ENCODE measurements at places on chromosomes 2 and 18.

- DNase-seq, result peak; percentile 77
Measured at GRCh38 chr2:203814661-203815540, 52.7 kb upstream of the CTLA4 start.

DNA sequence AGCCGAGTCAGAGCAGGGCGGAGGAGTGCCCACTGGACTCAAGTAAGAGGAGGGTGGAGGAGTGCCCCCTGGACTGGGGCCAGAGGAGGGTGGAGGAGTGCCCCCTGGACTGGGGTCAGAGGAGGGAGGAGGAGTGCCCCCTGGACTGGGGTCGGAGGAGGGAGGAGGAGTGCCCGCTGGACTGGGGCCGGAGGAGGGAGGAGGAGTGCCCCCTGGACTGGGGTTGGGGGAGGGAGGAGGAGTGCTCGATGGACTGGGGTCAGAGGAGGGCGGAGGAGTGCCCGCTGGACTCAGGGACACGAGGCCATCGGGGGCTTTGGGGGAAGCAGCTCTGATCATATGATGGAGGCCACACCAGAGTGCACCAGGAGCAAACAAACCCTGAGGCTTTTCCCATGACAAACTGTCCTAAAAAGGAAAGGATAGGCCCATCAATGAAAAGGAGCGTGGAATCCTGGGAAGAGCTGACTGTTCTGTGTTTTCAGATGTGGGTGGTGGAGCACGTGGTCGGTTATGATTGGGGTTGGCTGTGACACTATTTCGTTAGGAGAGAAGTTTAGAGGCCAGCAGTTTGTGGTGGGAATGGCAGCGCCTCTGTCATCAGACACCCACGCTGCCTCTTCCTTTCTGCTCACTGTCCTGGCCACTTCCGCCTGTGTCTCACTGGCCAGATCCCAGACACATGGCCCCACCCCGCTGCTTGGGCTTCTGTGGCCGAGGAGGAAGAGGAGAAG, 24.5 kb upstream of the HPCAL1 start:
- peak; percentile 28 for DNase-seq

- DNase-seq, result no peak
Measured at GRCh38 chr2:165839610-165840009, 45.6 kb upstream of the GALNT3 start.

- no peak for DNase-seq
Measured at GRCh38 chr2:194698012-194698411, 959.0 kb upstream of the SLC39A10 start.

GRCh38 chr2:98534761-98535160, 73.6 kb downstream of the COA5 start:
- no peak for DNase-seq

- DNase-seq, result peak; percentile 58
Measured at GRCh38 chr2:101012706-101013181, 10.7 kb downstream of the RPL31 start.

DNA sequence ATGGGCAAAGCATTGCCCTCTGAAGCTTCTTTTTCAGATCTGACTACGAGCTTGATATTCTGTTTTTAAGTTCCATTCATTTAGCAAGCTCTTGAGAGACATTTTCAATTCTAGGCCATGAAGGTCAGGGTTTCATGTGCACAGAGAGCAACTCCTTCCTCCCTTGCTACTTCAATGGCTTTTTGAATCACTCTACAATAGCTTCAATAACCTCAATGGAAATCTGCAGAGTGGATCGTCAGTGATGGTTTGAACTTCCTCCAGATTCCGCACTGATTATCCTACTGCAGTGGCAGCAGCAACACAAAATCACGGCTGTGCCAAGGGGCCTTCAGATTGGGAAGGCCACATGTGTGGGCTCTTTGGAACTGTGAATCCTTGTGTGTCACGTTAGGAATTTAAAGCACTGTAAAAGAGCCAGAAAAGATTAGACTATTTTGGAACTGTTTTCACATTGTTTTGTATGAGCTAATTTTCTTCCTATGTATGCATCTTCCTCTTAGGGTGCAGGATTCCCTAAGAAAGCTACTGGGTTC, 88.4 kb upstream of the MGAT4A start:
- DNase-seq, result no peak

- DNase-seq, result peak; percentile 13
Measured at GRCh38 chr18:31684279-31685096, at the start of gene B4GALT6. Gene B4GALT6 (minus strand): TSS chr18:31684581. CDS start chr18:31684426, 155 bp downstream.

DNA sequence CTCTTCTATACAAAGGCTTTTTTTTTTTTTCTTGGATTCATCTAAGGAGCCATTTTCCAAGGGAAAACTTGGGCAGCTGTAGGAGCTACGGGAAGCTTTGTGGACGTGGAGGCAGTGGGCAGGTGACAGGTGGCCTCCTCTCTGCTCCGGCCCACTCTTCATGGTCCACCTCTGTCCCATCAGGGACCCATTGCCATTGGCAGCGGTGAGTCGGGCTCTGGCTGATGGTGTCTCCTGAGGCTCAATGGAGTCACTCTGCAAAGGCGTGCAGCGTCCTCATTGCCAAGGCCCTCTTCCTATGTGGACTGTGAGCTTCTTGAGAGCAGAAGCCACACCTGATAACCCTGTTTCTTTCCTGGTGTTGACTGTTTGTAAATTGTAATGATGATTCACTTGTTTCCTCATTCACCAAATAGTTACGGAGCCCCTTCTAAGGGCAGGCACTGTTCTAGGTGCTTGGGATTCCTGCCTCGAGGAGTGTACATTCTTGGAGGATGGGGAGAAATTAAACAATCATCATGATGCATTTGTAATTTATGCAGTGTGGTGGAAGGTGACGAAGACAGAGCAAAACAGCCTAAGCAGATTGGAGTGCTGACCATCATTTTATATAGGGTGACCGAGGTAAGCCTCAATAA, 240.3 kb upstream of the HS6ST1 start:
- DNase-seq, result no peak

DNA sequence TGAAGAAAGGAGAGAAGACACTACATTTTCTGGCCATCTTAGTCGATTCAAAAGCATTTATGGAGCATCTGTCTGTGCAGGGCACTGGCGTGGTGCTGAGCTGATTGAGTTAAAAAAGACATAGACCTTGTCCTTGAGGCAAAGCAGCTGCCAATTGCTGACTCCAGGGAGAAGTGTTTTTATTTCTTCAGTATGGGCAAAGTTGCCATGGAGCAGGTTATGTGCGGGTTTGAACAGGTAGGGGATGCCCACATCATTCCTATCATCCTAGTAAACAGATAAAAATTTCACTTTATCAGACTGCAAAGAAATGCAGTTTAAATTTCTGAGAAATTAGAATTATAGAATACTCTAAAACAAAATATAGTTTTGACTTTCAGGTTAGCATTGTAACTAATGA, 125.8 kb downstream of the NUP35 start:
- no peak for DNase-seq

DNA sequence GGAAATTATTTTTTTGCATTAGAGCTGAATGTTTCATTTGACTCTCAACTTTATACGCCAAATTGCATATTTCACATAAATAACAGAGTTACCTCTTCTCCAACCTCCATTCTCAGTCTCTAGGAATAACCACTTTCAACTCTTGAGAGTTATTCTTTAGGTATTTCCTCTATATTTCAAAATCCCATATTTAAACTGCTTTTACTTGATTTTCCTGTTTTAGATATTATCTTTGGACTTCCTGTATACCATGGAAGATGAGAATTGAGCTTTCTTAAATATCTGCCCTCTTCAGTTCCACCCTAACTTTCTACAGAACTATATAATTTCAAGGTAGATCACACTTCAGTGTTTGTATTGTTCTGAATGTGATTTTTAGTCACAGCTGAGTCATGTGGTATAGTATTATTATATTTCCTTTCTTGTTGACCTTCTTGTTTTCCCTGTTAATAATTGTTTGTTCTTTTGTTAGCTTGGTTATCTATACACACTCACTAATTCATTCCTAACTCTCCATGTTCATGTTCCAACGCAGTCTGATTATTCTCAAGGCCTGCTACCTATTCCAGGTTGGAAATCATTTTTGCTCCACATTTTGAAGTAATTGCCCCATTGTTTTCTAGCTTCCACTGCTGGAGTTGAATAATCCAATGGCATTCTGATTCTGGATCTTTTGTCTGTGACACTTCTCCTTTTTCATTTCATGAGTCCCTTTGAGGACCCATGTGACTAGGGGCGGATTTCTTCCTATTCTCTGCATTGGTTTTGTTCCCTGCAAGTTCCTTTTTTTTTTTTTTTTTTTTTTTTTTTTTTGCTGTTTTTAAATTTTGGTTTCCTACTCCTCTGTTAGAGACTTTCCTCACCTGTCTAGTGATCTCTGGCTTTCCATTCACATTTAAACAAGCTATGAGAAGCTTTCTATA, 156.8 kb upstream of the RBMS1 start:
- no peak for DNase-seq

DNA sequence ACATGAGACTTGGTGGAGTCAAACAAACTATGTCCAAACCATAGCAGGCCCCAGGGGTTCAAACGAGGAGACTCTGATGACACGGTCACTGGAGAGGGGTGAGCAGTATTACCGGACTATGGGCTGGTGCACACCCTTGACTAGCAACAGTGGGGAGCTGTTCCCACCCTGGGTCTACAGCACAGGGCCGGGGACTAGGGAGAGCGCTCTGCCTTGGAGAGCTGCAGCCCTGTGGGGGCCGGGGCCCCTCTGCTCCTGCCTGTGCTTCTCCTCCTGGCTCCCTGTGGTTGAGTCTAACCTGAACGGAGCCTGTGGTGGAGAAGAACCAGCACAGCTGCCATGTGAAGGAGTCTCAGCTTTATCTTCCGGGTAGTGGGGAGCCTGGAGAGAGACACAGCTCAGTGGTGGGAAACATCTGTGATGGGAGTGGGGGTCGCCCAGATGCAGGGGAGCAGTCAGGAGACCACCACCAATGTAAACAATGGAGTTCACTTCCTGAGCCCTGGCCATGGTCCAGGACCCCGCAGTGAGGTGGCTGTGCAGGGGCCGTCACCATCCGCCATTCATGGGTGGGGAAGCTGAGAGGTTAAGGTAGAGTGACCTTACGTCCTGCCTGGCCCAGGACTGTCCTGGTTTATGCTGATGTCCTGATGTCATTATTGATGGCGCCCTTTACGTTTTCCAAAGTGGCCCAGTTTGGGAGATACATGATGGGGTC, 195.7 kb upstream of the TWIST2 start:
- no peak for DNase-seq

- DNase-seq, result no peak
Measured at GRCh38 chr2:28927878-28928277, 33.4 kb downstream of the WDR43 start.

DNA sequence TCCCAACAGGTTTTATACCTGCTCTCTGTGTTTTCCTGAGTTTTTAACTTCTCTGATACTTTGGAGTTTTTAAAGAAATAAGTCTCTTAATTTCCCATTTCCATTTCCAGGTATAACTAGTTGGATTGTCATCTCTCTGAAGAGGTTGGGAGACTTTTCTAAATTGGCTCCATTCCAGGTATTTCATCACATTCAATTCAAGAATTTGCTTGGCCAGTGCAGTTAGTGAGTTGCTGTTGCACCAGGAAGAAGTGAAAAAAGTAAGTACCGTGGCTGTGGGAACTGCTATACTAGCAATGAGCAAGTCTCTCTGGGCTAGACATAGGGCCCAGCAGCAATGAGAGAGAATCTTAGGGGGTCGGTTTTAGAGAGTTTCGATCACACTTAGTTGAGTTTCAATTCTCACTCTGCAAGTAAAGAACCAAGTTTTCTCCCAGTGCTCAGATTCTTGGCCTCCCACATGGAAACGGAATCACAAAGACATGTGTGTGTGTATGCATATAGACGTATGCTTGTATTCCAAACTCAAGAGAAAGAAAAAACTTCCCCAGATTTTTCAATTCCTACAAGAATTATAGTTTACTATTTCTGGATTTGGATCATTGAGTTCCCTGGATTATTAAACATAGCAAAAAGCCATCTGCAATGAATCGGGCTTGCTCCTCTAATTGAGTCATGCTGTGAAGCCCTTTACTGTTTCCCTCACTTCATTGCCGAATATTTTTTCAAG, 894.4 kb downstream of the BCL11A start:
- no peak for DNase-seq

DNA sequence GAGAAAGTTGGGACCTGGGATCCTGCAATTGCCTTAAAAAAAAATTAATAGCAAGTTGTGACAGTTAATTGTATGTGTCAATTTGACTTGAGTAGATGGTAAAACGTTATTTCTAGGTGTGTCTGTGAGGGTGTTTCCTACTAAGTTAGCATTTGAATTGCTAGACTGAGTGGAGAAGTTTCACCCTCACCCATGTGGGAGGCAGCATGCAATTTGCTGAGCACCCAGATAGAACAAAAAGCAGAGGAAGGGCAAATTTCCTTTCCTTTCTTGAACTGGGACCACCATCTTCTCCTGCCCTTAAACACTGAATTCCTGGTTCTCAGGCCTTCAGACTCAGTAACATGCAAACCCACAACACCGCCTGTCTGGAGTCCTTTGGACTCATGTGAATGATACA, 455.7 kb downstream of the GALR1 start:
- no peak for DNase-seq

DNA sequence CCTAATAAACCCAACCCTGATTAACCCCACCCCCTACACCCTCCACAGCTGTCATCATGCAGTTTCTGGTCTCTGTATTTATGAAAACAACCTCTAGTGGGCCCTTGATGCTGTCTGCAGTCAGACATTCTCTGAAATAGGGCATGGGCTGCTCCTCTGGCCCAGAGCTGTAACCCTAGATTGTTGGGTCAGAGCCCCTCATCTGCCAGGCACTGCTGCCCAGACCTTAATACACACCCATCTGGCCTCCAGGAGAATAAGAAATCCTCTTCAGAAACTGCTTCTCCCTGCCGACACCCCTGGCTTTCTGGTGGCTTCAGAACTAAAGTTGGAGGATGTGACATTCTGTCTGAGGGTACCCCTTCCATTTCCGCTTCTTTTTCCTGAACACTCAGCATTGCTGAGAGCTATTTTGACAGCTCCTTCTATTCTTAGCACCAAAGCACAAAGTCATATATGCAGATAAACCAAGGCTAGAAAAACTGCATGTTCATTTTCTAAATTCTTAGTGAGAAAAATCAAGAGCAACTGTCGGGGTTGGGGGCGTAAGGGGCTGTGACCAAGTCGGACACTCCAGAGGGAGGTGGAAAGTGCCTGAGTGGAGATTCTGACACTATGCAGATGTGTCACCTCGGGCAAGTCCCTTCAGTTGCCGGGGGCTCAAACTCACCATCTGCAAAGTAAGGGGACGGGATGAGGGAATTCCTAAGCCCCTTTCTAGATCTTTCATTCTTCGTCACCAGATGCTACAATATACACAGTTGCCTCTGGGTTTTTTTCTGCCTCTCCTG, 28.7 kb downstream of the SRSF7 start:
- DNase-seq, result peak; percentile 50

GRCh38 chr2:208265371-208265800, 669 bp upstream of the PIKFYVE start:
- peak; percentile 47 for DNase-seq

DNA sequence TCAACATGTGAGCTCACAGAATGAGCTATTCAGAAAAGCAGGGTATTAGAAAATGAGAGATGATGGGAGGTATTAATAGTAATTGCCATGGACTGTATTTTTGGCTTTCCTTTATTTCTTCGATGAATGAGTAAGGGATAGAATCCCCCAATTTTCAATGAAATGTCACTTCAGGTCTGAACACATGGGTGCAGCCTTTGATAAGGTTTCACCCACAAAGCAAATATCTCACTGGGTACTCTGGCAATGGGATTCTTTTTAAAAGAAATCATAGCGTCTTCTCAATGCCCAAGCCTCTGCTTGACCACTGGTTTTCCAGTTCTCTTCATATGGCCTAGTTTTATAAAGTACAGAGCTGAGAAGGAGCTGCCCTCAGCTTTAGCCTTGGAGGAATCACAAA, 610.5 kb upstream of the FANCL start:
- no peak for DNase-seq

- DNase-seq, result no peak
Measured at GRCh38 chr2:180449171-180449915, 442.2 kb upstream of the CWC22 start.

Measured in CD4-positive, alpha-beta T cell treated with Interleukin-12 subunit alpha and Interleukin-12 subunit beta, for 1 hour (primary cell).